ENCODE measurements at places on chromosomes 6 and 20.
A peak's percentile ranks its signal among the peaks of the same experiment; 100 is the strongest.

GRCh38 chr20:20003031-20003954 lies 13.9 kb upstream of the NAA20 start:
- no peak for DNase-seq

DNA sequence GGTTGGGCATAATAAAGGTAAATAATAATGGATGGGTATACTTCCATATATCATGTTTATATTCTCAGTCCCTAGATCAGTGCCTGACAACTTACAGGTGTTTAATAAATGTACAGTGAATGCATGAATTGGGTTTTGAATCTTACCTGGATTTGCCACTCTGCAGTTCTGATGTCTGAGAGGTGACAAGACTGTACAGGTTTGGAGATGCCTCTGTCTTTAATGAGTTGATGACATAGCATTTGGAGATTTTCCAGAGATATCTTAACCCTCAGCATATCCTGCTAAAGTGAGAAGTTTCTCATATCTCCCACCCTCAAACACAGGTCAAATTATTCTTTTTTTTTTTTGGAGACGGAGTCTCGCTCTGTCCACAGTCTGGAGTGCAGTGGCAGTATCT lies 2.2 kb downstream of the ANKS1A start:
- no peak for DNase-seq

DNA sequence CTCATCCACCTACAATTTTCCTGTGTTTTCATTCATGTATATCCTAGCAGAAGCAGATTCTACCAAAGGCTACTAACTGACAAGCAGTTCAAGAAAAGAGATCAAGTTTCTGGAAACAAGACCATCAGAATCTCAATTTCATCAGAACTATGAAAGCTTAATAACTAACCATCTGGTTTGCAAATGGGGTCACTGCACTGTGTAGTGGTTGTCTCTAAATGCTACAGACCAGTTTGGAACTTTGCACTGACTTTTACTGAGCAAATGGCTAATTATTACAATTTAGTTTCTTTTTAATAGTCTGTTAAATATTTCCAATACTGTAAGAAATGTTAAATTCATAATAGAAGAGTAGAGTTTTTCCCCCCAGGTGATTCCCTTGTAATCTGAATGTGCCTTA lies 64.5 kb downstream of the REPS1 start:
- no peak for DNase-seq

DNA sequence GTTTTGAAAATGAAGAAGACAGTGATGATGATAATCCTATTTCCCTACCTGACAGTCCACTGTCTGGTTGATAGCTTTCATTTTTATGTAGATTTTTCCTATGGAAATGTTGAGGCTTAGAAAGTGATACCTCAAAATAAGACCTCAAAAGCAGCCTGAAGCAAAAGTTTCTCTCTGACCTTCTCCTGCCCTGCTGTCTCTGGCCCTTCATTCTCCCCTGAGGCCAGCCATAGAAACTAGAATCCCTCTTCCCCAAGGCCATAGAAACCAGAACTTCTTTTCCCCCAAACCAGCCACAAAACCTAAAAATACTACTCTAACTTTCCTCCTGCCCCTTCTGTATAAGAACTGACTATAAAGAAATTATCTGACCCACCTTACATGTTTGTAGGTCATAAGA lies 52.6 kb upstream of the GCM1 start:
- no peak for DNase-seq

DNA sequence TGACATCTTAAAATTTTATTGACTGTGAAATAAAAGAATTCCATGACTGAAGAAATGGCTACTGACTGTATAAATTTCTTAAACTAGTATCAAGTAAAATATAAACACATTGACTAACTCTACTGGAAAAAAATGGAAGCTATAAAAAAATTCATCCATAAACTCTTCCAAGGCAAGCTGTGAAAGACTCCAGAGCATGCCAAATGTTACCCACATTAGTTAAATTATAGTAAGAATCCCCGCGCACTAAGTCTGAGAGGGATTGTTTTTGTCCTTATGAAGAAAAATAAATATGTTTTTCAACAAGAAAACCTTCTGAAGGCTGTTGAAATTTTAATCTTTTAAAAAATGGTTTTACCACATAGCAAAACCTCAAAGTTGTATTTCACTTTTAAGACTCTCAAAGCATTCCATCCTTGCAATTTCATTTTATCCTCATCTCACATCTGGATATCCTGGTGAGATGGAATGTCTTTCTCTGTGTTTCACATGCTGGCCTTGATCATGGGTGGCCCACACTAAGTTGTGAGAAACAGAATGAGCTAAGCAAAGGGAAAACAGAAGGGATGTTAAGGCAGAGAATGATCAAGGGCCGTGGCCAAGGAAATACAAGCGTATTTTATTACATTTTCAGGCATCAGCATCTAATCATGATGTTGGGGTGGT lies 732.5 kb downstream of the KIF16B start:
- no peak for DNase-seq

DNA sequence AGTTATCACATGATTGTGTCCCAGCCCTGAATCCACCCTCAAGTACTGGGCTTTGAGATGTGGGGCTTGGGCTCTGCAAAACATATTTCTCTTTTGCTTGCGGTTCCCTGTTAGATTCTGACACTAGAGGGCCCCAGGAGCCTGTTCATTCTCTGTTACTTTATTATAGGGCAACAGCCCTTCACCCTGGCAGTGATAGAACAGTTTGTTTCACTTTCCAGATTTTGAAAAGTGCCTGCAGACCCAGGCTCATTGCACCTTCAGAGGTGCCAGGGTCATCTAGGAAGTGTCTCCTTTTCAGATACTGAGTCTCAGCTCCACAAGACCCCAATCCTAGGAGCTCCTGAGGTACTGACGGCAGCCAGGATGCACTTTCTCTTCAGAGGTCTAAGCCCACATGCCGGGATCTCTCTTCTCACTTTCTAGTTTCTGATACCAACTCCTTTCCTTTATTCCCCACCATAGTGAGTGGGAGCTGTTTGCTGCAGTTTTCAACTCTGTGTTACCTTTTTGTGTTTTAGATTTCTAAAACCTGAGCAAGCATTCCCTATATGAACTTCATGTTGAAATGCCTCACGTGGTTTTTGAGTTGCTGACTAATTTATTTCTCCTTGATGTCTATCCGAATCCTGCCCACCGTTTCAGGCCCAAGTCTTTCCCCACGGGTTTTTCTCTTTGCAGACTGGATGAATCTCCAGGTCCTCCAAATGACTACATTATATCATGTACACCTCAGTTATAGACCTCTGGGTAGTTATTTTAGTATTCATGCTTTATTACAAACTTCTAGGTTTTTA lies 10.9 kb downstream of the ABT1 start:
- DNase-seq, result peak; percentile 74

Data from CD4-positive, alpha-beta memory T cell (primary cell).